Liver (tissue), 10 donors: ENCODE measurements at places on chromosomes 13 and 19.

DNA sequence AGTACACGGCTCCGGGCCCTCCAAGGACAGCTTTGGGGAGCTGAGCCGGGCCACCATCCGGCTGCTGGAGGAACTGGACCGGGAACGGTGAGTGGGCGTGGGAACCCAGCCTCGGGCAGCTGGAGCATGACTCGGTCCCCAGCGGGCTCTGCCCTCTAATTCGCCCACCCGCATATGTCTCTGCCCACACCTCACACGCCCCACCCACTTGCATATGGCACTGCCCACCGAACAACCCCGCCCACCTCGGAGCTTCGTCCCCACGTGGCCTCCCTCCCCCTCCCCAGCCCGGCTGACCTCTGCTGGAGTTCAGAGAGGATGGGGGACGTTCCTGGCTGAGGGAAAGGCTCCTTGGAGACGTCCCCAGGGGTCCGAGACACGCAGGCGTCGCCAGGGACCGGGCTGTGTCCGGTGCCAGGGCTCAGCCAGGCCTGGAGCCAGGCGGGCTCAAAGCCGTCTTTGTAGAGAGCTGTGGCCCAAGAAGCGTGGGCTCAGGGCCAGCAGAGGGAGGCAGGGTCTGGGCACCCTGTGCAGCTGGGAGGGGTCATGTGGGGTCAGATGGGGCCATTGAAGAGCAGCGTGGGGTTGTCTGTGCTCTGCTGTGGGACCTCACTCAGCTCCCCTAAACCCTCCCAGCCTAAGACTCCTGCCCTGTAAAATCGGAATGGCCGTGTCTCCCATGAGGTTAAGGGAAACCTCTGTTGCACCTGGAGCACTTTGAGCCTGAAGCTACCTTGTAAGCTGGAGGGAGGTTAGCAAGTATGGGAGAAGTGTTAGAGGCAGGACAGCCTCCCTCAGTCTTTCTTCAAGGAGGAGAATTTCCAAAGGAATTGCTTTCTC, 3.8 kb downstream of the APC2 start:
- no peak for DNase-seq

DNA sequence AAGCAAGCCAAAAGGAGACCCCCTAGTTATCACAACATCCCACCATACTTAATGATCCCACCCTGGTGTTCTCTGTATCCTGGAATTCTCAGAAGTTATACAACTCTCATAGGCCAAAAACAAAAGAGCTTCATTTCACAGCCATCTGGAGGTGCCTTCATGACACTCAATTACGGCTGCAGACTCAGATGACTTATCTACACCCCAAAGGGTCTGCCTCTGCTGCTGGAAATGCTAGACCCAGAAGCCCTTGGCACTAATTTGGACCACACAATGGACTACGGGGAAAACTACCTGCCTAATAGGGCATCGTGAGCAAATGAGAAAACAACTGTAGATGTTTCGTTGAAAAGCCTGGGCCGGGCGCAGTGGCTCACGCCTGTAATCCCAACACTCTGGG, 40.2 kb downstream of the BRD4 start:
- no peak for DNase-seq

GRCh38 chr13:43782686-43783085, 4.1 kb downstream of the ENOX1 start:
- DNase-seq: no peak

- no peak for DNase-seq
Observed at GRCh38 chr13:75657111-75657510, 21.0 kb downstream of the LMO7 start.

GRCh38 chr19:5170329-5170745, 170.3 kb downstream of the PTPRS start:
- DNase-seq: peak; percentile 67

- no peak for DNase-seq
Observed at GRCh38 chr13:41650706-41651105, 193.4 kb downstream of the RGCC start.

DNA sequence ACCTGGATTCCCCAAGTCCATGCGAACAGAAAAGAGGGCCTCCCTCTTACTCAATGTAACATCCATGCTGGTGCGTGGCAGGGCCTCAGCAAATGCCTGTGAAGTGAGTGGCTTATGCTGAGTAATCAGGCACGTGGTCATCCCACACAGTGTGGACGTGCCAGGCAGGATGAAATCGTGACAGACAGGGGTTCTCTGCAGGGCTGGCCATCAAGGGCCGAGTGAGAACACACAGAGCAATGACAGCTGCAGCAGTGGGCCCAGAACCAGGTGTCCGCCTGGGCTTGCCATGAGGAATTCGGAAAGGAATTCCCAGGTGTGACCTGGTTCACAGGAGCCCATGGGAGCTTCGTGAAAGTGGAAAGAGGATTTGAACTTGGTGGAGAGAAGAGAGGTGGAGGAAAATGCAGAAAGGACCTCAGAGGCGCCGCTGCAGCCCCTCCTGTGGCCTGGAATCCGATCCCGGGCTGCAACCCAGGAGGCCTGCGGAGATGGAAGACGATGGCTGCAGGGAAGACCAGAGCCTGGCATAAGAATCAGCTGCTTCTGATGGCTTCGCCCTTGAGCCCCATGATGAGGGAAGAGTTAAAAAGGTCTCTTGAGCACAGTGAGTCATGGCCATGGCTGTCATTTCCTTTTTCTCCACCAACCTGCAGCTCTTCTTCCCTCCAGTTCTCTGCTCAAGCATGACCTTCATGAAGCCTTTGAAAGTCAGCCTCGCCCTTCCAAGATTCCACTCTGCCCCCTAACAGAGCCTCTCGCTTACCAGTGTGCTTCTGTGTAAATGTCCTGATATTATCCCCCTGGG, 34.6 kb upstream of the SOX1 start:
- no peak for DNase-seq

DNA sequence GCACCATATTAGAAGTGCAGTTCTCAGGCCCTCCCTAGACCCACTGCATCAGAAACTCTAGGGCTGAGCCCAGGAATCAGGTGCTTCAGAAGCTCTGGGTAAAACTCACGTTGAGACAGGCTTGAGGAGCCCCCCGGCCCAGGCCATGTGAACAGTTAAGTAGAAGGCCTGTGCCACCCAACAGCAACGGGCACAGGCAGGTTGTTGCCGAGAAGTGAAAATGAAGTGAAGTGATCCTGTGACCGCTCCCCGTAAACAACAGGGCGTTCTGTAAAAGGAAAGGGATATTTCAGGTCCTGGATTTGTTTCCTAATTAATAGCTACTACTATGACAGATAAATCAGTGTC, 128.8 kb downstream of the ATP11A start:
- DNase-seq: no peak

- DNase-seq: no peak
Observed at GRCh38 chr19:9058905-9059667, 27.8 kb upstream of the OR1M1 start.

- peak; percentile 79 for DNase-seq
Observed at GRCh38 chr19:18223860-18224524, 2.2 kb downstream of the PDE4C start.

DNA sequence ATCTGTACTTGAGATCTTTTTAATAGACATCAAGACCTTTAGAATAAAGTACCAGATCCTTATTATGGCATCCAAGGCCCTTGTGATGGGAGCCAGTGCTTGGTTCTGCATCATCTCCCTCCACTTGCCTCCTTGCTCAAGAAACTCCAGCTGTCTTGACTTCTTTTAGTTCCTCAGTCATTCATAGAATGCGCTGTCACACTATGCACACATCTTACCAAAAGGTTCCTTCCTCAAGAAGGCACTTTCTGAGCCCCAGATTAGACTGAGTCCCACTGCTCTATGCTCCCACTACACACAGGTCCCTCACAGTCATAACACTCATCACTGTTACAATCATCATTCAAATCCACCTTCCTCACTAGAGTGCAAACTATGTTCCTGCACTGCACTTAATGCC, 57.8 kb upstream of the ITM2B start:
- no peak for DNase-seq

- DNase-seq: no peak
Observed at GRCh38 chr19:46392252-46392801, 21.0 kb downstream of the CCDC8 start.

GRCh38 chr19:49710372-49710951, 19.5 kb downstream of the CPT1C start:
- no peak for DNase-seq

DNA sequence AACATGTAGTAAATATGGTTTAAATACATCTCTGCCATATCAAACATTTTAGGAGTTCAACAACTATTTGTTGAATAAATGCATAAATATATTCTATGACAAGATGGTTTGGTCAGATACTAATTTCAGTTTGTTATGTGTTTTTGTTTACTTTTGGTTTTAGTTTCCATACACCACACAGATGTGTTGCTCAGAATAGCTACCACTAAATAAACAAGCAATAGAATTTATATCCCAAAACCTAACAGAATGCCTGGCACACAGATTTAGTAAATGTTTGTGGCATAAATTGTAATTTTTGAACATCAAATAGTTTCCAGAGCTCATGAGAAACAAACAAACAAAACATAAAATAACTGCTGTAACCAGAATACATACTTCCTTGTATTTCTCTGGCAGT, 126.8 kb upstream of the ATXN8OS start:
- no peak for DNase-seq

DNA sequence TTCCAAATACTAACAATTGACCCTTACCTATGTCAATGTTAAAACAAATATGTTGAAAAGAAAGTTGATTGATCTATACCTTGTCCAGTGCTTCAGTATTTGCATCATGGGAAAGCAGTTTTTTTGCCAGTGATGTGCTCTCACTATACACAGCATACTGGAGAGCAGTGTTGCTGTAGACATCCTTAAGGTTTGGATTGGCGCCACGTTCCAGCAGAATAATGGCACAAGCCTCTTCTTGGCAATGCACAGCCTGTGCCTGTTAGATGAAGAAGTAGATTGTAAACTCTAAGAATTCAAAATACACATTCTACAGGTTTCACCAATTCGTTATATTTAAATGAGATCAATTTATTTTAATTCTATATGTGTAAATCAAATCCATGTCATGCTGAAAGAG, 43.9 kb upstream of the C1QTNF9B start:
- DNase-seq: no peak

DNA sequence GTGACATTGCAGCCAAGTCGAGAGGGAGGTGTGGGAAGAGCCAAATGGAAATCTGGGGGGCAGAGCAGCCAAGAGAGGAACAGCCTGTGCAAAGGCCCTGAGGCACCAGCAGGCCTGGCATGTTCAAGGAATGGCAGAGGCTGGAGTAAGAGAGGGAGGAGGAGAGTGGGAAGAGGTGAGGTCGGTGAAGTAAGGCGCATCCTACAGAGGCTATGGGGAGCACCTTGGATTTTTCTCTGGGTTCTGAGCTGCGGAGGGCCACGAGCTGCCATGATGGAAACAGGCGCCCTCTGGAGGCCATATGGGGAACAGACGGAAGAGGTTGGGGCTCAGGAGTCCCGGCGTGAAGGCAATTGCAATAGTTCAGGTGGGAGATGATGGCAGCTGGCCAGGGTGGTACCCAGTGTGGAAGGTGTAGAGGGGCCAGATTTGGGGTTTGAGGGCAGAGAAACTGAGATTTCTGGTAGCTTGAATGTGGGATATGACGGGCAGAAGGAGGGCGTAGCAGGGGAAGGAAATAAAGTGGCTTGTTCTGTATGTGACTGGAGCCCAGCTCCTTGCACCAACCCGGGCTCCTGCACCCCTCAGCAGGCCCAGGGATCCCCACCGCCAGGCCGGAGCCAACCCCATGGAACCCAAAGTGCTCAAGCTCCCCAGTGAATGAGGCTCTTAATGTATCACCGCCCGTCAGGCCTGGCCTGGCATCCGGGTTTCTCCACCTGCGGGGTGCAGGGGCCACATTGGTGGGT, 20.5 kb upstream of the STRN4 start:
- DNase-seq: peak; percentile 66

DNA sequence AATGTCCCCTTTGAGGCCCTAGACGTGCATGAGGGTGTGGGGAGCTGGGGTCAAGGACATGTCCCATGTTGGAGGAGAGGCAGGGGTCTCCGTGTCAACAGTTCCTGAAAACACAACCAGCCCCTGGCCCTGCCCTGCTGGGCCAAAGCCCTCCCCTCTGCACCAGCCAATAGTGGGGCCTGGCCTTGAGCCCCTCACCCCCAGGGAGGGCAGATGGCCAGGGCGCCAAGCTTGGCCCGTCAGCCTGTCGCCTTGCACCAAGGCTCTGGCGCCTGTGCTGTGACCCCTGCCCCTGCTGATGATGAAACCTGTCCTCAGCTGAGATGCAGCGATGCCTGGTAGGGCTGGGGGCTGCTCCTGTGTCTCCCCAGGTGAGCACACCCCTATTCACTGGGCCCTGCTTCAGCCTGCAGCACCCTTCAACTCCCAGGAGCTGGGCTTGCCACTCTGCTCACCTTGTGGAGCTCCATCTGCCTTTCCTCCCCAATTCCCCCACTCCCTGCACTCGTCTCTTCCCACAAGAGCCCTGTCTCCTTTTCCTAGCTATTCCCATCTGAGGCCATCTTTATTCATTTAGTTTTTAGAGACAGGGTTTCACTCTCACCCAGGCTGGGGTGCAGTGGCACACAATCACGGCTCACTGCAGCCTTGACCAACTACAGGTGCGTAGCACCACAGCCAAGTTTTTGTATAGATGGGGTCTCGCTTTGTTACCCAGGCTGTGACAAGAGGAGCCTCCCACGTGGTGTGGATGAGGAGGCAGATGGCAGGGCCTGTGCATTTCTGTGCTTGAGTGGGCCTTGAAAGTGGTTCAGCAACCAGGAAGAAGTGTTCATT, 2.1 kb upstream of the HAMP start:
- DNase-seq: peak; percentile 54
